NCI-H1417 treated with DMSO at 0.1 percent for 48 hours (cell line): ENCODE measurements at places on chromosomes 7 and 10.

GRCh38 chr7:150719960-150720891 is 3.8 kb downstream of the GIMAP1 start:
- DNase-seq, result no peak

DNA sequence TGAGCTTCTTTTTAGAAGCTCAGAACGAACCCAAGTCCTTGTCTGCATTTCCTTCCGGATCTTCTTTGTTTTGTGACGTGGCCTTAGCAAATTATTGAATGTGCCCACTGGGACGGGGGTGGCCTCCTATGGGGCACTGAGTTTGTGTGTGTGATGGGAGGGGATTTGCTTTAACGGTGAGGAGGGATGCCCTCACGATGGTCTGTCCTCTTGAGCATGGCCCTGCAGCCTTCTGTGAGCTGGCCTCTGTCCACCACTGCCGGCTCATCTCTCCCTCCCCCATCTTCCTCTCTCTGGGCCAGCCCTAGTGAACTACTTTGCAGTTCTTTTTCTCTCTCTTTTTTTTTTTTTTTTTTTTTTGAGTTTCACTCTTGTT is 62.9 kb upstream of the MKRN1 start:
- no peak for DNase-seq

DNA sequence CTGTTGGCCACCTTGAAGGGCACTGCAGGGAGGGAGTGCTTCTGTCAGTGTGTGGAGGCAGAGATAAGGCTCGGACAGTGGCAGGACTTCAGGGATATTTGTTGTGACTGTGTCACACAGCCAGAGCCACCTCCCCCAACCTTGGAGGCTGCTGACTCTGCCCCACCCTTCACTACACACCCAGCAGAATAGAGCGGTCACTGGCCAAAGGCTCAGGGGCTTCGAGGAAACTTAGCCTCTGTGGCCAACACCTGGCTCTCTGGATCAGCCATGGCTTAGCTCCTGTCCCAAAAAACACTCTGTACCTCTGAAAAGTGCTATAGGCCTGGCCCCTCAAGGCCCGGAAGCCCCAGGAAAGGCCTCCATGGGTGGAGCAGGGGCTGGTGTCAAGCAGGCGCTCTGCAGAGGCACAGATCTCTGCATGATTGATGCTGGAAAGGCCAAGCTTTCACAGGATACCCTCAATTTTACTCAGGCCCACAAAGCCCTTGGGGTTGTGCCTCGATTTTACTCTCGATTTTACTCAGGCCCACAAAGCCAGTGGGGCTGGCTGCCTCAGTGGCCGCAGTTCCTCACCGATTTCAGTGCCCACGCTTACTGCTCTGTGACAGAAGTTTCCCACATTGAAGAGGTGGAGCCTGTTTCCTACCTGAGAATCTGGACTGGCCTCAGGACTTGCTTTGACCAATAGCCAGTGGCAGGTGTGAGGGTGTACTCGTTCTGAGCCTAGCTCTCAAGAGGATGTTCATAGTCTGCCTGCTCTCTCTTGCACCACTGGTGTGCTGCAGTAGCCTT is 113.2 kb upstream of the GPR26 start:
- no peak for DNase-seq

DNA sequence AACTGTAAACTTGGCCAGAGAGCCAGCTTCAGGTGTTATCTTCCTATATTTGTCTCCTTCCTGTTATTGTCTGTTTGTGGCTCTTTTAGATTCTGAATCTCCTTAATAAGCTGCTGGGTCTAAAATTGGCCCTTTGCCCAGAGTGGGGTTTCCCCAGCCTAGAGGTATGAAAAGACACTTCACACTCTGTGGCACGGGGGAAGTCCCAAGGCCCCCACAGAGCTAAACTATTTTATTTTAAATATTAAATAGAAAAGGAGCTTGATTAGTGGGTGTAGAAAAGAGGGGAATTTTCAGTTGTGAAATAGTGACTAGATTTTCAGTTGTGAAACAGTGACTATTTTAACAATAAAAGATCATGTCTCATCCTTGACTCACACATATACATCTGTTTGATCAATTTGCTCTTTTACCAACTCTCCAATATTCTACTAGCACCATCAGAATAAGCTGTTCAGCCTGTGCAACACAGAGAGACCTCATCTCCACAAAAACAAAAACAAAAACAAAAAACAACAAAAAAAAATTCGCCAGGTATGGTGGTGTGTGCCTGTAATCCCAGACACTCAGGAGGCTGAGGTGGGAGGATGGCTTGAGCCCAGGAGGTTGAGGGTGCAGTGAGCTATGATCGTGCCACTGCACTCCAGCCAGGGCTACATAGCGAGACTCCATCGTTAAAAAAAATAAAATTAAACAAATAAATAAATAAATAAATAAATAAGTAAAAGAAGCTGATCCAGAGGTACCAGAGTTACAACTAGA is 24.9 kb upstream of the ADO start:
- no peak for DNase-seq

- DNase-seq, result no peak
Observed at GRCh38 chr10:114329634-114330365, 74.5 kb downstream of the AFAP1L2 start.

DNA sequence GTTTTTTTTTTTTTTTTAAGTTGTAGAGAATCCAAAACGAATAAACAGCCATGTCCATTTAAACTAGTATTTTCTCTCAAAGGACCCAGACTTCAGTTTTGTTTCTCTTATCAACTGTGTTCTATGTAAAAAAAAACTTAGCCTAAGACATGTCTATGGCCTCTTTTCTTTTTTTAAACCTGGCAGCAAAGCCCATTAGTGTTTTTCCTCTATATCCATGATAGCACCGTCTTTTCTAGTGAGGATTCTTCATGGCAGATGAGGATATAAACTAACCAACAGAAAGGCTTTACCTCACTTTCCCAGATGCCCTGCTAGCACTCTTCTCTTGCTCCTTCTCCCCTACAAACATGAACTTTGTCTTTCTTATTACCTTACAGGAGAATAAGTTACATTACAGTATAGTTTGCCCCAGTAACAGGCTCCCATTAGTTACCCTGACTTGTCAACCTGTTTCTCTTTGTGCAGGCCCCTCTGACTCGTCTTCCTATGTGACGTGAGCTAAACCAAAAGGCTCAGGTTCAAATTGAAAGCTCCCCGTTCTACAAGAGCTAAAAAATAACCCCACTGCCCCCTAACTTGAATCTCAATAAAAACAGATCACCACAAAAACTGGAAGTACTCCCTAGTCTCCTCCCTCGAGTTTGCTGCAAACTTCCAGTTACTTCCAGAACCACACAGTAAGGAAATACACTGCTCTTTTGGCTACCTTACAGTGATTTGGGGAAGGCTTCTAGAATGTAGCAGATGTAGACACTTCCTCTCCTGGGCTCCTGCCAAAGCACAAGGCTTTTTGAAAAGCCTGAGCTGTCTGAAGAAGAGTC is 20.1 kb downstream of the P4HA1 start:
- DNase-seq, result no peak

- no peak for DNase-seq
Observed at GRCh38 chr7:99331002-99331401, 5.3 kb downstream of the ARPC1A start.

DNA sequence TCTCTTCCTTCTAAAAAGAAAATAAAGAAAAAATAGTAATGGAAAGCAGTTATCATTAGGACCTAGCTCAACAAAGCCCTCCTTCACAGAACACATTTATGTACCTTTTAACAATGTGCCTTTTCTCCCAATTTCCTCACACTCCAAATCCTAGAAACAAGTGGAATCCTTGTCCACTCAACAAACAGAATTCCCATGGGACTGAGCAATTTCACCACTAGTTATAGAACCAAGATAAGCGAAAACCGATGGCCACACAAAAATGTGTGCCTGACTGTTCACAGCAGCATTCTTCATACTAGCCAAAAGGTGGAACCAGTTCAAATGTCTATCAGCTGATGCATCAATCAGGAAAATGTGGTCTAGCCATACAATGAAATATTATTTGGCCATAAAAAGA is 17.3 kb downstream of the DCLRE1C start:
- no peak for DNase-seq

- no peak for DNase-seq
Observed at GRCh38 chr7:29482056-29482455, 81.6 kb upstream of the PRR15 start.

DNA sequence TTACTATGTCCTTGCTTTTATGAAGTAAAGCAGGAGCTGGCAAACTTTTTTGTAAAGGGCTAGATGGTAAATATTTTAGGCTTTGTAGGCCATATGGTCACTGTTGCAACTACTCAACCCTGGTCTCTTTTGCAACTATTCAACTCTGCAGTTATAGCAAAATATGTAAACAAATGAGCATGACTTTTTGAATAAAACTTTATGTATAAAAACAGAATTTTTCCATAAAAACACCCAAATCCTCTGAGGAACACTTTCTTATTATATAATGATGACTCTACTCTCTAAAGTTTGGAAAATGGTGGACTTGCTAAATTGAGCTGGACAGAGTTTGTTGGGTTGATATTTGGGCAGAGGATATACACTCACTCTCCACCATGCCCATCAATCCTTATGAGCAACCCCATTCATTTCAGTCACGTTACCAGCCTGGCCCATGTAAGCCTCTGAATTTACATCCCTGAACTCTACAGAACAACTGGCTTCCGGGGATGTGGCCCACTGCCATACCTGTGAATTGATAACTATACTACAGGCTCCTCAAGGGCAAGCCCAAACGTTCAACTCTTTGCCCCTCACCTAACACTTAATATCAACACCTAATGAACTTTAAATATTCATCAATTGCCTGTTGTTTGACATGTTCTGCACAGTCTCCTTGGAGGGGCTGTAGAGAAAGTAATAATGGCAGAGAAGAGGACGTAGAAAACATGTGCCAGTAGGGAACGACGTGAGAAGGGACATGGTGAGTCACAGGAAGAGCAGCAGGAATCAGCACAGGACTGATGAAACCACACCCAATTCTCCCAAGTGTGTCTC is 37.6 kb downstream of the SGMS1 start:
- DNase-seq, result no peak

DNA sequence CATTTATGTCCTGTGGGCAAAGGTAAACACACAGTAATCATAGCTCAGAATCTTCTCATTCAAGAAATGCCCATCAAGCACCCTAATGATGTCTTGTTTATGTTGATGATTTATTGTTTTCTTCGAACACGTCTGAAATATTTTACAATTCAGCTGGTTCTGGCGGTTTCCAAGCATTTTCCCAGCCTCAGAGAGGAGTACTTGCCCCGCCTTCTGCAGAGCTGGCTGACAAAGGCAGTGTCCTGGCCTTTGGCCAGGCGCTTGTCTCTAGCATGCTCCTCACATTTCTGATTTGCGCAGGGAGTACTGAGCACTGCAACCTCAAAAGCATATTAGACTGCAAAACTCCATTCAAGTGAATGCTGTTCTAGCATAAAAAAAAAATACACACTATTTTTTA is 314.2 kb upstream of the GNAI1 start:
- peak; percentile 49 for DNase-seq

DNA sequence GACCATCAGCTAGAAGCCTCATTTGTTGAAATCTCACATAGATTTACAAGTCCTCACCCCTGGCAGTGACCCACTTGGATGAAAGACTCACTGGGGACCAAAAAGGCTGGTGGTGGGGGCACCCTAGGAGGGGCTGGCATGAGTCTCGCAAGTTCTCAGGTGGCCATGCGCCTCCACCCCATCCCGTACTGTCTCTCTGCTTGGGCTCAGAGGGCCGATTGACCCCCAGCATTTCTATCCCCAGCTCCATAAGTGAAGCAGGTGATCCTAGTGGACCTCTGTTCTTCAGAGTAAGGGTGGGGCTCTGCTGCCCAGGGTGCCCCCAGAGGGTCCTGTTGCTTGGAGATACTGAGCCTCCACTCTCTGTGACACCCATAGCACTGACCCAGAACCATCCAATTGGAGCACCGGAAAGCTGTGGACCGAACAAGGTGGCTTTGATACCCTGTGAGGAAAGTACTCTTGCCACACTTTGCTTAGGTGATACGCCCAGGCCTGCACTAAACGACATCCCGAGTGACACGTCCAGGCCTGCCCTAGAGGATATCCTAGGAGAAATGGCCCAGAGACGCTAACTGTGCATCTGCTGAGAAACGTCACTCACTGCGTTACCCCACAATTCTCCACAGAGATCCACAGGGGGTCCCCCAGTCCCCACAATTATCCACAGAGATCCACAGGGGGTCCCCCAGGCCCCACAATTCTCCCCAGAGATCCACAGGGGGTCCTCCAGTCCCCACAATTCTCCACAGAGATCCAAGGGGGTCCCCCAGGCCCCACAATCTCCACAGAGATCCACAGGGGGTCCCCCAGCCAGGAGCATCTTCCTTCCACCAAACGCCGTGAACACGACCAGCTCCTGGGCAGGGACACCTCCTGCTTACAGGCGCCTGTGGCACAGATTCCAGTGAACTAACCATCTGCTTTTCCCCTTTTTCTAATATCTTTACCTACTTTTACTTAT is 262.9 kb downstream of the PTPRN2 start:
- DNase-seq, result no peak

DNA sequence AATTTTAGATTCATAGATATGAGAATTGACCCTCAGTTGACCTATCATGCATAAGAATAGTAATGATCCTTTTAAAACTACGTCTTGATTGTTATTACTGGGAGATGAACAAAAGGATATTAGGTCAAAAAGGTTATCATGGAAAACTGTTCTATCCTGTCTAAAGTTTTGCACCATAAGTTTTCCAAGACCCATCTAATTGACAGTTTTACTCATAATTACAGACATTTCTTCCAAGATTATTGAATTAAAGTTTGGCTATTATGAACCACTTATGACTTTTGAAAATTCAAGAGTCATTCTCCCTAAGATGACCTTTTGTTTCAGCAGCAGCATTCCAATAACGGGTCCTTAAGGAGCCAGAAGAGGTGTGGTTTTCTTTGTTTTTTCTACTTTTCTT is 144.3 kb downstream of the WNT2 start:
- DNase-seq, result no peak

GRCh38 chr7:44712012-44712411 is 36.6 kb upstream of the ZMIZ2 start:
- no peak for DNase-seq

DNA sequence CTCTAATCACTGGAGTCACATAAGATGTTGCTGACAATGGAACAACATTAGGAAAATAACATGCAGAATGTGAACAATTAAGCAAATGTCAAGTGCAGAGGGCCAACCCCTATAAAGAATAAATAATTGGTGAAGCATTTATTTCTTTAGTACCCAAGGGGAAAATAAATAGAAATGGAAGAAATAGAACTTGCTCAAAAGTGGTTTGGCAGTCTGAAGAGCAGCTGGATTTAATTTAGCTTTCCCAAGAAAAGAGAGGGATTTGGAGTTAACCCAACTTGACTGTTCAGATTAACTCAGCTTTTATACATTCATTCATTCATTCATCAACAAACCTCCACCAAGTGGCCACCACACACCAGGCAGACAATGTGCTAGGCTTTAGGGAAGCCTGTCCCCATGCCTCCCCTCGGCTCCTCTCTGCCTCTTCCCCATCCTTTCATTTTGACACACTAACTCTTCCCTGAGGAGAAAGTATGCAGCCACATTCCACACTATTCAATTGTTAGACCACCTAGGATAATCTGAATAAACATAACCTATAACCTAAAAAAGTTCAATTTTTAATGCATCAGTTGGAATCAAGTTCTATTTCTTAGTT is 295.5 kb downstream of the AHR start:
- DNase-seq, result no peak

DNA sequence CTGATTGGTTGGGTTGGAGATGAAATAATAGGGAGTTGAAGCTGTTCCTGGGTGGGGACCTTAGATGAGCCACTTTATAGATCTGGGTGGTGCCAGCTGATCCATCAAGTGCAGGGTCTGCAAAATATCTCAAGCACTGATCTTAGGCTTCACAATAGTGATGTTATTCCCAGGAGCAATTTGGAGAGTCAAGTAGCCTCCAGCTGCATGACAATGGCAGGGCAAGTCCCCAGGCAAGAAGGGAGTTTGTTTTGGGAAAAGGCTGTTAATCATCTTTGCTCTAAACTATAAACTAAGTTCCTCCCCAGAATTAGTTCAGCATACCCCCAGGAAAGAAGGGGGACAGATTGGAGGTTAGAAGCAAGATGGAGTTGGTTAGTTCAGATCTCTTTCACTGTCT is 47.7 kb upstream of the WAPL start:
- no peak for DNase-seq
